ENCODE measurements at places on chromosomes 4 and X.

- no peak for DNase-seq
Measured at GRCh38 chr4:15675356-15675755, 6.3 kb upstream of the FAM200B start.

DNA sequence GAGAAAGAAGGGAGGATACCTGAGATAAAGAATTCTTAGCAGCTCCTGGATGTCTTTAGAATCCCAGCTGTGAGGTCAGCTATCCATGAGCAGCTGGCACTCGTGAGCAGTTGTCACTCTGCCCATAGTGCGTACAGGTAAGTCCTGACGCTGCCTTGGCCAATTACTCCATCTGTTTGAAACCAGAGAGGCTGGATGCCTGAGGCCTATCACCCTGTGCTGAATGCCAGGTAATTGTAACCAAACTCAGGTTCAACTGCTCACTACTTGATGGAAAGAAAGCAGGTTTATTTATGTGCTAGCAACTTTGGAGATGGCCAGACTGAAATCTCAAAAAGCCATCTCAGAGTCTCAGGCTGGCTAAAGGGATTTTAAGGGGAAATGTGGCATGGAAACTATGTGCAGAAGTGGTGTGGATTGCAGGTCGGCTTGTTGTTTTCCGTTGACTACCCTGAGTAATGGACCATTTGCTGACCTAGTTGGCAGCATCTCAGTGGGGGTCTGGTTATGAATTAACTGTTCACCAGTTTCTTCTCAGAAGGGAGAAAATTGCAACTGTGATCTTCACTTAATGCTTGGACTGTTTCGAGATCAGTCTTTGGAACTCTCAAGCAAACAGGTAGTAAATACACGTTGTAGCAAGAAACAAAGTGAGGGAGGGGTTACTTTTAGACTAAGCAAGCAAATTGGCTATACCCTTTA is 1614.0 kb upstream of the PCDH10 start:
- no peak for DNase-seq

- DNase-seq = no peak
Measured at GRCh38 chr4:172997856-172998255, 170.8 kb upstream of the GALNT7 start.

- no peak for DNase-seq
Measured at GRCh38 chrX:143340190-143340589, 177.1 kb downstream of the SPANXN3 start.

DNA sequence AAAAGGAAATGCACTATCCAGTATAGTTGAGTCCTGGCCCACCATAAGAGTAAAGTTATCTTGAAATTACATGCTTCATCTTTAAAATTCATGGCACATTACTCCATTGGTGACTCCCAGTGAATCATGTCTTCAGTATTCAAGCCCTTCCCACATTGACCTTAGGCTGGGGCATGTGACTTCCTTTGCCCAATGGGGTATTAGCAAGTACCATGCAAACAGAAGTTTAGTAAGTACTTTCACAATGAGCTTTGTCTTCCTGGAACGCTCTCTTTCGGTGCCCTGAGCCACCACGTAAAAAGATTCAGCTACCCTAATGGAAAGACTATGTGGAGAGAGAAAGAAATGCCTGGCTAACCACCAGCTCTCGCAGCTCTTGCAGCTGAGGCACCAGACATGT is 235.4 kb downstream of the HNRNPD start:
- no peak for DNase-seq

DNA sequence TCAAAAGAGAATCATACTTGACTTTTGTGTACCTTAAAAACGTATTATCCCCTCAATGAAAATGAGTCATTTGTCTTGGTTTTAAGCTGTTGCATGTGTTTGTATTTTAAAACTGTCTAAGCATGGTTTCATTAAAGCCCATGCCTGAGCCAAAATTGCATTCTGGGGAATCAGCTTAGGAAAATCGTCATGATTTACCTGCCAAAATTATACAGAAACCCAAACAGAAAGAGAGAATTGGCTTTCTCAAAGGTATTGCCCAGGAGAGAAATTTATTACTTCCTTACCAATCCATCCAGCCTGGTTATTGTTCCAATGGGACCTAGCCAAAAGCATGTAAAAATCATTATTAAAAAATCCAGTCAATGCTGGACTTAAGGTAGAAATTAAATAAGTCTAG is 37.6 kb downstream of the GPR174 start:
- DNase-seq = no peak

All from activated CD4-positive, alpha-beta T cell treated with anti-CD3 and anti-CD28 coated beads for 4 hours (primary cell).